NCI-H1694 treated with DMSO at 0.1 percent for 48 hours (cell line): ENCODE measurements at places on chromosomes 5 and 9.

GRCh38 chr9:16521868-16522411 lies 348.5 kb downstream of the BNC2 start:
- DNase-seq, result no peak

DNA sequence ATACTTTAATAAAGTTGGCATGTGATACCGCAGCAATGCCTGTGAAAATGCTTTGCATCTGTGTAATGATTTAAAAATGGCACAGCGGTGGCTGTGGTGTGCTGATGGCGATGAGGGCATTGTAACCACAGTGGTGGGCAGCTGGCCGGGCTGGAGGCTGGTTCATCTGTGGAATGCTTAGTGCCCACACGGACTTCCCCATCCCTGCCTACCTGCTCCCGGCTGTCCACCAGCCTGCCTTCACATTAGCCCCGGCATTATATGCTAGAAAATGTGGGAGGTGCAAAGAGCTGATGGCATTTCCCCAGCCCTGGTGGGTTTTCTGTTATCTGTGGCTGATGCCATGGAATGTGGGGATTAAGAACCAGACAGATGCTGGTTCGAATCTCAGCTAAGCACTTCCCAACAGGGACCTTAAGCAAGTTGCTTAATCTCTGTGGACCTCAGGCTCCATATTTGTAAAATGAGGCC lies 2.9 kb upstream of the NDST1 start:
- no peak for DNase-seq

DNA sequence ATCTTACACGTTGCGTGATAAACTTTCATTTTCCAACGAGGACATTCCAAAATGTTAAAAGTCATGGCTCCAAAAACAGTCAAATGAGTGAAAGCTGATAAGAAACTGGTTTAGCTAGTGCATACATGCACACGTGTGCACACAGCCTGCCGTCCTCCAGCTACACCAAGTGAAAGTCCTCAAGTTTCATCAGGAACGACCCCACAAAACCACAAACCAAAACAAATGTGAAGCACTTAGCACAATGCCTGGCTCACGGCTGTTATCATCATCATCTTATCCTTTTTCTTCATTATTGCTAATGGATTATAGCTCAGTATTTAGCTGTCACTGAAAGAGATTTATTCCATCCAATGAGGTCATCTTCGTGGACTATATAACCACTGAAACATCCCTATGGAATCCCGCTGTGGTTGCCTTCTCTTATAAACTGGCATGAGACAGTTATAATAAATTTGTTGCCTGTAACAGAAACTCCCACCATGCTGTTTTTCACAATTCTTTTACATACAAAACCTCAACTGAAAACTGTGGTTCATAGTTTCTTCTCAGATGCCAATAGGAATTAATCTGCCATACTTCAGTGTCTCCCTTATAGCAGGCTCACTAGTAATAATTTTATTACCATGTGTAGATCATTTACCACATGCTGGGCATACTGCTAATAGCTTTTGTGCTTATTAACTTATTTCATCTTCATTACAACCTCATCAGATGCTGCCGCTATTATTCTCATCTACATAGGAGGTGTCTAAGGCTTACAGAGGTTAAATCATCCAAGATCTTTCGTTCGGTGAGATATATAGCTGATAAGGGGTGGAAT lies 56.1 kb downstream of the SAXO1 start:
- no peak for DNase-seq

DNA sequence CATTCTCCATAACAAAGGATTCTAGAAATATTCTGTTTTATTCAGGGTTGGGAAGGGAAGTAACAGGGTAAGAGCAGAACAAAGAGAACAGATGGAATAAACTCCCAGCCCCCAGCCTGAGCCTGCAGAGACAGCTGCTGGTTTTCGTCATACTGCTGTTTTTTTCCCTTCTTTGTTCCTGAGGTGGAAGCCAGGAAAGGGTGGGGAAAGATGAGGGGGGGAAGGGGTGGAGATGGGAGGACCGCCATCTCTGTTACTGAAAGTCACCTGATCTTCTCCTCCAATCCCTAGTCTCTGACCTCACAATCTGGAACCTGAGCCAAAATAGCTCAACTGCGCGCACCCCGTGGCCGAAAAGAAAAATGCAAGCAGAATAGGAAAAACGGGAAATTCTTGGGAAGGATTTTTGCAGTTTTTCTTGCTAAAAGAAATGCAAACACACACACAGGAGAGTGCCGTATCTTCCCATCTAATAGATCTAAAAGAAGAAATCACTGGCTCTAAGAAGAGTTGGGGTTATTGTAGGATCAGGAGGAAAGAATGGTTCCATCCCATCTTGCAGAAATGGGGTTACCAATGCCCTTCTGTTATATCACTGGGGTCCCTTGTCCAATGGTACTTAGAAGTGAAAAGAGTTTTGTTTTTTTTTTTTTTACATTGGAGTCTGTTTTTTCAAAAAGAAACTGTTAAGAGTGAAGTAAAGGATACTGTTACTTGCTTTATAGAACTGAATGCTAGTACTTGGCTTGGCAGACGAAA lies 57.9 kb downstream of the DIAPH1 start:
- peak; percentile 98 for DNase-seq

- no peak for DNase-seq
Observed at GRCh38 chr9:93161786-93162562, 22.0 kb upstream of the WNK2 start.

- no peak for DNase-seq
Observed at GRCh38 chr5:76607353-76607871, 15.8 kb downstream of the F2RL2 start.

GRCh38 chr9:108618906-108619550 lies 236.8 kb downstream of the ACTL7B start:
- DNase-seq, result no peak

DNA sequence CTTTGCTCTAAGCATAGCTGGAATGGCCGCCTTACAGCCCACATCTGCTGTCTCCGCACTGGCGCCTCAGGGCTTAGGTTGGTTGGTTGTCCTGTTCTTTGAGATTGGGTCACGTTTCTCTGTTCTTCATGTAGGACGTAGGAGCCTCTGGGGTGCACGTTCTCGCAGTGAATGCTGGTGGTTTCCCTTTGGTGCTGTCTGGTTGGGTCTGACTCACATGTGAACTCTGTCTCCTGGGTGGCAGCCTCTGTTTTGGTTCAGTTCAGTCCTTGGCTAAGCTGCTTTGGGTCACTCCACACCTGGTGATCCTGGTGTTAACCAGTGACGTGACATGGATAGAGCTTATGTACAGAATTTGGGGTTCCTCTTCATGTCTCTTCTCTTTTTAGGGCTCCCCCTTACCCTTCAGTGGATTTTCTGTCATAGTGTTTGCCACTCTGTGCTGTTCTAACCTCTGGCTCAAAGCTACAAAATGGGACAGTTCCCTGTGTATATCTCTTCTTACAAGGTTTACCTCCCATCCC lies 12.6 kb upstream of the LPCAT1 start:
- DNase-seq, result no peak

DNA sequence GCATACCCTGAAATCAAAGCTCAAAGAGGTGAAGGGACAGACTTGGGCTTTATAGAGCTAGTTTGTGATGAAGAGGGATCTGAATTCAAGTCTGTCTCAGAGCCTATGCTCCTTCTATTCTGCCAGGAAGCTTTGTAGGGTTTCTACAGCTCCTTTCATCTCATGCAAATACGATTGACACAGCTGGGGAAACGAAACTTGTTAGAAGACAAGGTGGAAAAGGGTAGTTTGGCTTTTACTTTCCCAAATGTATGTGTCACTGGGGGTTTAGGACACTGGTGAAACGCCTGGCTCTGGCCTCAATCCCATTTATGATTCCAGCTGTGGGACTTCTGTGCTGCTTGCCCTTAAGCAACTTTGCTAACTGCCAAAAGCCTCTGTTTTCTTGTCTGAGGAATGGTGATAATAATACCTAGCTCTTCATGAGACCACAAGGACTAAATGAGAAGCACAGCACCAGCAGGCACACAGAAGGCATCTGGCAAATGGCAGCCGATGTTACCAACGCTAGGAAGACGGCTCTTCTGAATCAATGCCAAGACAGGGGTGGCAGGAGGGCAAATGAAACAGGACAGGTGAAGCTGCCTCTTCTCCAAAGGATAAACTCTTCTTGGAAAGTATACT lies 70.3 kb upstream of the EQTN start:
- DNase-seq, result no peak

DNA sequence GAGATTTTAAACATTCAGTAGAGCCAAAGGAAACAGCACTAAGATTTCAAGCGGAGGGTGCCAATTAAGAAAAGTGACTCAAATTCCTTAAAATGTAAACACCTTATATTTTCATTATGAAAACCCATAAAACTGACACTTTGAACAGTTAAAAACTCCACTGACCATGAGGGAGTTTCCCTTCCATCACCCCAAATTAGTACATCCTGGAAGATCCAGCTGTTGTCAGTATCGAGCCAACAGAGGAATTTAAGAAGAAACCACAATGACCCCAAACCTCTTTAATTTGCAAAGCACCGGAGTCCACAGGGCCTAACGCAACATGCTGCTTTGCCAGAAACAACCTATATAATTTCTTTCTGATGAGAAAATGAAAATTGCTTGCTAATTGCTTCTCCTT lies 41.3 kb downstream of the ROR2 start:
- DNase-seq, result no peak

DNA sequence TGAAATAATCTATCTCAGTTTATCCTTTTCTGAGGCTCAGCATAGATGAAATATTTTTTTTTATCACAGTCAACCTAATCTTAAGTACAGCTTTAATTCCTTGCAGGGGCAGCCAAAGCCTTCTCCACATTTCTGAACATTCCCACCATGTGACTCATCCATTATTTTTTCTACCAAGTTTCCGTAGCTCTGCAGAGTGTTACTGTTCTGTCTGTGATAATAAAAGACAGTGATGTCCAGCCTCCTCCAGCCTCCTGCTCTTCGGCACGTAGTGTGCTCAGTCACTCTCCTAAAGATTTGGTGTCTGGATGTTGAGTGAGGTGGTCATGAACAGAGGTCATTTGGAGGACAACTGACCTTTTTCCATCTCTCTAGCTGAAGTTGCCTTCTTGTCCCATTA lies 338.1 kb upstream of the ADAMTS16 start:
- DNase-seq, result no peak

DNA sequence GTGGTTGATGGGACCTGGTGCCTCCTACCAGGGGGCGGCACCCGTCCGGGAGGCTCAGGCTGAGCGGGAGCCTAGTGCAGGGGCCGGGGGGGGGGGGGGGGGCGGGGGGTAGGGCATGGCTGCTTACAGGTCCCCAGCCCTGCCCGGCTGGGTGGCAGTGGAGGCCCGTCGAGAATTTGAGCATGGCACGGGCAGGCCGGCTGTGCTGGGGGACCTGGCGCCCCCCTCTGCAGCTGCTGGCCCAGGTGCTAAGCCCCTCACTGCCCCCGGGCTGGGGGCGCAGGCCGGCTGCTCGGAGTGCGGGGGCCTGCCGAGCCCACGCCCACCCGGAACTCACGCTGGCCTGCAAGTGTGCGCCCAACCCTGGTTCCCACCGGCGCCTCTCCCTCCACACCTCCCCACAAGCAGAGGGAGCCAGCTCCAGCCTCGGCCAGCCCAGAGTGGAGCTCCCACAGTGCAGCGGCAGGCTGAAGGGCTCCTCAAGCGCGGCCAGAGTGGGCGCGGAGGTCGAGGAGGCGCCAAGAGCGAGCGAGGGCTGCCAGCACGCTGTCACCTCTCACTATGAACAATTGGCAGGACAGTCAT lies 77.7 kb downstream of the LMNB1 start:
- DNase-seq, result no peak

DNA sequence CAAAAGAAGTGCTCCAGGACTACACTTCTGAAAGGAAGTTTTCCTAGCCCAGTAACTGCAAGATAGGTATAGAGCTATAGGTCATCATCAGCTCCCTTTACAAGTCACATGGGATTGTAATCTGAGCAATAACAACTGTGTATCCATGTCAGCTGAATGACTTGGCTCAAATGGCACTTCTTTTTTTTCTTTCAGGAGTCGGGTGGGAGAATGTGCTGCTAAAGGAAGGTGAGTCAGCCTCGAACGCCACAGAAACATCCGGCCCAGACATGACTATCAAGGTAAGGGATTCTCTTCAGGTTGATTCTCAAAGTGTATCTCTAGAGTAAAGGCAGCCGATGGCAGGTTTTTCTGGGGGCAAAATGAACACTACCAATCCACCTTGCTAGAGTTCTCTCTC lies 192.2 kb downstream of the C9orf152 start:
- no peak for DNase-seq

- no peak for DNase-seq
Observed at GRCh38 chr5:124528838-124529237, 217.6 kb downstream of the ZNF608 start.

DNA sequence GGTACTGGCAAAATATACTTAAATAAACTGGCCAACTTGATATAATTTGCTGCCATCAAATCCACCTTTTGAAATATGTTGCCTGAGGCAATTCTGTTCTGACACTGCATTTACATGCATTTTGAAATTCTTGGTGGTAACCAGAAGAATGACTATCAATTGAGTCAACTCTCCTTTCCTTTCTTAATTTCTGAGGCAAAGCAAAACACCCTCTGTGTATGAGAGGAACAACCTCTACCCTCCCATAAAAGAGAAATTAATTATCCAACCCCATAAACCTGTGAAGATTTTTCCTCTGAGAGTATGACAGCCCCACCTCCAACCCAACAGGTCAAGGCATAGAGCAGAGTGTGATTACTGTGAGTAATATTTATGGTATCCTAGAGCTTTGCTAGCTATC lies 286.8 kb downstream of the NR2F1-AS1 start:
- DNase-seq, result no peak

DNA sequence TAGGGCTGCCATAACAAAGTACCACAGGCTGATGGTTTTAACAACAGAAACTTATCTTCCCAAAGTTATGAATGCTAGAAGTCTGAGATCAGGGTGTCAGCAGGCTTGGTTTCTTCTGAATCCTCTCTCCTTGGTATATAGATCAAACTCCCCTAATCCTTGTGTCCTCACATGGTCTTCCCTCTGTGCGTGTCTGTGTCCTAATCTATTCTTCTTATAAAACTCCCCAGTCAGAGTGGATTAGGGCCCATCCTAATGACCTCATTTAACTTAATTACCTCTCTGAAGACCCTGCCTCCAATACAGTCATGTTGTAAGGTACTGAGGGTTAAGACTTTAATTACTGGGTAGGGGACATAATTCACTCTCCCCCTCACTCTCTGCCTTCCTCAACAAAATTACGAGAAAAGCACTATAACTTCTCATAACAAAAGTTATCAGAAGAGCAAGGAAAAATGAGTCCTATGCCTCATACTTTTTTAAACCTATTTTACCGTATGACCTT lies 68.6 kb downstream of the DPYSL3 start:
- DNase-seq, result no peak

GRCh38 chr5:178467205-178467567 lies 123.0 kb downstream of the COL23A1 start:
- no peak for DNase-seq
